Right lung (tissue), 10 donors: ENCODE measurements at places on chromosomes 7 and 10. TPM values are rescaled to one million over a fixed set of nuclear protein-coding genes. Genes with fewer than 3 reads are reported as not detected.

- no peak for DNase-seq
Measured at GRCh38 chr7:2472739-2473138, 3.5 kb downstream of the GRIFIN start.

DNA sequence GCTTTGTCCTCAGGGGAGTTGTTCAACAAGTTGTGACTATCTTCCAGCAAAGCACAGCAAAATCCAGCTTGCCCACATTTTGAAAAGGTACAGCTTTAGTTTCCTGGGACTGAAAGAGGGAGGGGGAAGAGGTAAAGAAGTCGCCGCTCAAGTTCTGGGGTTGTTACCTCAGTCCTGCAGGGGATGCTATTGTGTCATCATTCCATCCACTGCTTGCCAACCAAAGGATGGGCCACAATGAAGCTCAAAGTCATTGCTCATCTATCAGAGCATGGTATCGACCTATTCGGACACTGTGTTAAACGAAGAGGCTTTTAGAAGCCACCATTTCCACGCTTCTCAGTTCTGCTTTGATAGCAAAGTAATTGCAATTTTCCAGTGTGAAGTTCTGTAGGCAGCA, 34.3 kb downstream of the NPY start:
- DNase-seq = no peak

- DNase-seq = no peak
Measured at GRCh38 chr10:91616137-91616536, 16.7 kb downstream of the PPP1R3C start.

Gene CDNF
- polyA plus RNA-seq = 3.2 TPM

Gene CRYGN
- 0.55 TPM for polyA plus RNA-seq
